ENCODE measurements at places on chromosomes 7 and 10. TPM values are rescaled to one million over a fixed set of nuclear protein-coding genes. Genes with fewer than 3 reads are reported as not detected.

Gene HOGA1
- not detected for total RNA-seq

Gene TSPAN14
- total RNA-seq, result 89.2 TPM

Gene ZNF736
- total RNA-seq, result 8.8 TPM

Gene CAV1
- 1.5 TPM for total RNA-seq

Gene CRYGN
- total RNA-seq, result not detected

Gene SPDYE9
- total RNA-seq, result not detected

Gene C10orf71
- total RNA-seq, result 4.5 TPM

Gene GATA3
- 0.24 TPM for total RNA-seq

Gene MACROH2A2
- not detected for total RNA-seq

DNA sequence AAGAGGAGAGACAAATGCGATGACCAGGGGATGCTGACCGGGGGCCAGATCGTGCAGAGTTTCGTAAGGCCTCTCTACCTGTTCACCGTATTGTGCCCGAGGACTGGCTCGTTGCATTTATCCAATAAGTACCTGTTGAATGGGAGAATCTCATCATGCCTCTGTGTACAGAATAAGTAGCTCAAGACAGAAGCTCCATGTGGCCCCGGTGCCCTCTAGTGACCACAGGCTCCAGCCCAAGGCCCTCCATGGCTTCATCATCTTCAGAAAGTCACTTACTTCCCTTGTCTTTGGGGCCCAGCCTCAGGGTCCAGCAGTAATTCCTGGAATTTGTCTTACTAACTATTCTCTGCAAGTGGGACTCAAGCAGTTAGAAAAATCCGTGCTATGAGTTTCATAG lies 151.0 kb downstream of the CHN2 start:
- peak; percentile 3 for DNase-seq

GRCh38 chr10:74824900-74825370 lies 1.5 kb upstream of the KAT6B start:
- peak; percentile 30 for DNase-seq

GRCh38 chr7:112271162-112271561 lies 64.7 kb downstream of the ZNF277 start:
- no peak for DNase-seq

DNA sequence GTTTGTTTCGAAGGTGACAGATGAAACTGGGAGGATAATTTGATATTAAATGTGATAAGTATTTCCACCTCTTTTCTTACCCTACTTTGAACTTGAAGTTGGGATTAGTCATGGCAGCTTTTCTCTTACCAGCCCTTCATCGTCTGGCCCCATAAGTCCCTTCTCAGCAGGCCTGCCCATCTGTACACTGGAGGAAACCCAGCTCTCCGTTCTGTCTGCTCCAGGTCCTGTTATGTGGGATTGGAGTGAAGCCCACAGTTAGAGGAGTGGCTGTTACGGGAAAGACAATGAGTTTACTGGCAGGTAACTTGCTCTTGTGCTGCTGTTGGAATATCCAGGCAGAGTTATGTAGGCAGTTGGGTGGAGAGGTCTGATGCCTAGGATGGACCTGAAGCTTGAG lies 127.3 kb downstream of the CAMK1D start:
- DNase-seq, result no peak

- no peak for DNase-seq
These were observed 67.7 kb downstream of the ELAPOR2 start for GRCh38 chr7:86991771-86992191.

DNA sequence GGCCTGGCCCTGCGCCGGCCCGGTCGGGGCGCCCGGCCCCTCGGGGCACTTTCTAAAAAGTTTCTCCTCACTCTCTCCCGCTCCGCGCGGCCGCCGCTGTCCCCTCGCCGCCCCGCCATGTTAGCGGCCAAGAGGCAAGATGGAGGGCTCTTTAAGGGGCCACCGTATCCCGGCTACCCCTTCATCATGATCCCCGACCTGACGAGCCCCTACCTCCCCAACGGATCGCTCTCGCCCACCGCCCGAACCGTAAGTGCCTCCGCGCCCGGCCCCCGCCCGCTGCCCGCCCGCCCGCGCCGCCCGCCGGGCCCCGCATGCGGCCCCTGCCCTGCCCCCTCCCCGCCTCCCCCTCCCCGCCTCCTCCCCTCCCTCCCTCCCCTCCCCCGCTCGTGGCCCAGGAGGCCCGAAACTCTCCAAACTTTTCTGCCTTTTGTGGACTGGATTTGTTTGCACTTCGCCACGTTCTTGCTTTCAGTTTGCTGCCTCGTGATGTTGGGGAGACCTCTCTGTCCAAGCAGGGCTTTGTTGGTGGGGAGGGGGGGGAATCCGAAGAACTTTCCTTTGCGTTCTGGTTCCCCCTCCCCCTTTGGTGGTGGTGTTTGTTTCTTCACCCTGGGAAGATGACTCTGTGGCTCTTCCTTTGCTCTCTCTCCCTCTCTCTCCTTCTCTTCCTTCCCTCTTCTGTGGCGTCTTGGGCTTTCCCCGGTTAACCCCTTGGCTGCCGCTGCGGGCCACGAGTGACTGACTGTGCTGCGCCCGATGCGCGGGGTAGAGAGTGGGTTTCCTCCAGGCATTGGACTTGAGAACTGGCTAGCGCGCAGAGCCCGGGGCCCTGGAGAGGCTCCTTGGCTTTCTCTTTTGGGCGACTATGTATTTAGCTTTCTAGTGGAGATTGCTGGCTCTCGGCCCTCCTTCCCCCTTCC lies 1.6 kb downstream of the TCF7L2 start:
- peak; percentile 59 for DNase-seq

- no peak for DNase-seq
These were observed 177.3 kb upstream of the PPP2R2D start for GRCh38 chr10:131723297-131724168.

DNA sequence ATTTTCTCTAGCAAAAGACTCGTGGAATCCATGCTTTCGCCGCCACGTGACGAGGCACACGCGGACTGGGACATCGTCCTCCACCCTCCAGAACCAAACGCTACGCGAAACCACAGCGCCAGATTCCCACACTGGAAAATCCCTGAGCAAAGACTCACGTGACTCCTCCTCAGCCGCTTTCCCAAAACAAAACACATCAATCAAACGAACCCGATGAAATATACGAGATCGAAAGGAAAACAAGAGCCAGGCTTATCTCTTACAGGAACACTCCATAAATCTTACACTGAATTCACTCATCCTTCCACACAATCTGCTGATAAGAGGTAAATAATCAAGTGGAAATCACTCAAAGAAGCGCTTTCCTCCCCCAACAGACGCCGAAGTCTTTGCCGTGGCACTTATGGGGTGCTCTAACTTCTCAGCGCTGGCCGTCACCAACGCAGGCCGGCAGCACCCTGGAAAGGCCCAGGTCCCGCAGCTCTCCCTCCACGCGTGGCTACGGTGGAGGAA lies 23.8 kb downstream of the DIP2C start:
- DNase-seq, result no peak

DNA sequence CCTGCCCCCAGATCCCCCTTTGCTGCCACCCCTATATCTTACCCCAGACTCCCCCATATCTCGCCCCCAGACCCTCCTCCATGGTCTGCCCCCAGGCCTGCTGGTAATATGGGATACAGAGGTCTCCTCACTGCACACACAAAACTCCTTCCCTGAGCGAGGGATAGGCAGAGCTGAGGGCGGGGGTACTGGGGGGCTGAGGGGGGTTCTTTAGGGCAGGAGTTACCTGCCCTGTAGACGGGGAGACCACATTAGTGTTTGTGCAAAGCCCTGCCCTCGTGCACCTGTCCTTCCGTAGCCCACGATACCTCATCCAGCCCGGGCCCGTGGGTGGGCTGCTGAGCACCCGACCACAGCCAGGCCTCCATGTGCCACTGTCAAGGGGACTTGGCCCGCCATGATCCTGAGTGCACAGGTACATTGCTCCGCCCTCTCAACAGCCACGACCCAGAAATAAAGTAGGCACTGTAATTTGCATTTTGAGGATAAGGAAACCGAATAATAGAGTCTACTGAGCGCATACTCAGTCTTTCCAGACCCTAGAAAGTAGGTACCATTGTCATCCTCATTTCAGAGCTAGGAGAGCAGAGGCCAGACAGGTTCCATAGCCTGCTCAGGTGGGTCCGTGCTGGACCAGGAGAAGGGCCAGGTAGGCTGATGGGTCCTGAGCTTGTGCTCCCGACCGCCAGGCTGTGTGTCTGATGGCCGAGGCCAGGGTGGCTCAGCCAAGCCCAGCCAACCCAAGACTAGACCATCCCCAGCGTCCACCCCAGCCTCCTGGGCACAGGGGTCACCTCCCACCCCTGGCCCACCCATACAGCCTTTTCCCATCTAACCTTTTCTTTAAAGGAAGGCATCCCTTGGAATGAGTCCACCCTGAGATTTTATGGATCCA lies 115.2 kb downstream of the LHPP start:
- no peak for DNase-seq

DNA sequence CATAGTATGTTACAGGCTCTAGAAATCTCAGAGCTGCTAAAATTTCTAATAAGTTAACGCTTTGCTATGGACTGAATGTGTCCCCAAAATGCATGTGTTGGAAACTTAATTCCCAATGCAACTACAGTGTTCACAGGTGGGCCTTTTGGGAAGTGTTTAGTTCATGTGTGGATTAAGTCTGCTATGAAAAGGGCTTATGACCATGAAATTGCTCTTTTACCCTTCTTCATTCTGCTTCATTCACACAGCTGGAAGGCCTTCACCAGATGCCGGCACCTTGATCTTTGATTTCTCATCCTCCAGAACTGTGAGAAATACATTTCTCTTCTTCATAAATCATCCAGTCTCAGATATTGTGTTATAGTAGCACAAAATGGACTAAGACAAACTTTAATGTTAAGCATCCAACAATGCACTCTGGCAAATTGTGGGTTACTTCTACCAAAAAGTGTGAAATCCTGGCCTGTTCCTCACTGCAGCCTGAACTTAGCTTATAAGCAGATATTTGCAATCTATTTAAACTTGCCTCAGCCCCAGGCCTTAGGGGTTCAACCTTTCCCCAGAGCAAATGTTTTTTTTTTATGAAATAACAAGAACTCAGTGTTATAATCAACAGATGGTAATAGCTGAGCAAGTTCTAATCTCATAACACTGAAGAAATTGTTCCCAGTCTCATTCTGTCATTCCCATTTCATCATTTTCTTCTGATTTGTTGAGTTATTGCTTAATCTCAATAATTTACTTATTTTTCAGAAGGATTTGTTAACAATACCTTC lies 523.6 kb downstream of the KIF20B start:
- no peak for DNase-seq

GRCh38 chr10:68871105-68871711 lies 29.9 kb upstream of the DDX50 start:
- DNase-seq, result peak; percentile 36

GRCh38 chr10:86065711-86066251 lies 300.8 kb downstream of the GRID1 start:
- DNase-seq, result no peak
